ENCODE measurements at places on chromosomes 3 and 15.
A peak's percentile ranks its signal among the peaks of the same experiment; 100 is the strongest.

GRCh38 chr3:16257309-16257708 lies 7.4 kb downstream of the DPH3 start:
- no peak for DNase-seq

DNA sequence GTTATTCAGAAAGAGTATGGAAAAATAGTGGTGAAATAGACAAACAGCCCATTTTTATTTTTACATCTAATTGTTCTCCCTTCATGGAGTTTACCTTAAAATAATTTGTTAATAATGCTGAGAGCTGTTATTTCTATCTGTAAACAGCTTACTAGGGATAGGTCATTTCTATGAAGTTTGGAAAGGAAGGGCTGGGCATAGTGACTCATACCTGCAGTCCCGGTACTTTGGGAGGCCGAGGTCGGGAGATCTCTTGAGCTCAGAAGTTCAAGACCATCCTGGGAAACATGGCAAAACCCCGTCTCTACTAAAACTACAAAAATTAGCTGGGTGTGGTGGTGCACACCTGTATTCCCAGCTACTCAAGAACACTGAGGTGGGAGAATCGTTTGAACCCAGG lies 624.3 kb upstream of the LMCD1 start:
- no peak for DNase-seq

- no peak for DNase-seq
Observed at GRCh38 chr3:119626196-119626595, 28.5 kb downstream of the PLA1A start.

DNA sequence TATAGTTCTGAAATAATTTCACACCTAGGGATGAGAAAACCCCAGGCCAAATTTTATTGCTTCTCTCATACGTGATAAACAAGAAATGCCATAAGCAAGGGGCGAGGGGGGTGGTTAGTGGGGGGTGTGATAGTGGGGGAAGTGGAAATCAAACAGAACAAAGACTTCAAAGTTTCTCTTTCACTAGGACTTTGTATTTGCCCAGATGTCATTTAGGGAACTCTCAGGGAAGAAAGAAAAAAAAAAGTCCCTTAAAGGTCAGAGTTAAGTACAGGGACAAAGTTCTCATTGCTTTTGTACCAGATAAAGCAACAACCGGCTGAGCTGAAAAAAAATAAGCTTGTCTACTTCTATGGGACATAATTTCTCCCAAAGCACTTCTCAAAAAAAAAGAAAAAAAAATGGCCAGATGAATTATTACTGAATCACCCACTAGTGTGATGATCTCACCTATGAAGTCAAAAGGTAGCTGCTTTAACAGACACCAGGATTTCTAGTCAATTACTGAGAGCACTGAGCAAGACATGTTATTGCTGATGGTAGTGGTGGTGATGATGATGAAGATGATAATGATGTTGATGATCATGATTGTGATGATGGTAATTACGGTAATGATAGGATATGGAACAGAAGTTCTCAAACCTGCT lies 56.2 kb downstream of the FHIT start:
- DNase-seq, result no peak

DNA sequence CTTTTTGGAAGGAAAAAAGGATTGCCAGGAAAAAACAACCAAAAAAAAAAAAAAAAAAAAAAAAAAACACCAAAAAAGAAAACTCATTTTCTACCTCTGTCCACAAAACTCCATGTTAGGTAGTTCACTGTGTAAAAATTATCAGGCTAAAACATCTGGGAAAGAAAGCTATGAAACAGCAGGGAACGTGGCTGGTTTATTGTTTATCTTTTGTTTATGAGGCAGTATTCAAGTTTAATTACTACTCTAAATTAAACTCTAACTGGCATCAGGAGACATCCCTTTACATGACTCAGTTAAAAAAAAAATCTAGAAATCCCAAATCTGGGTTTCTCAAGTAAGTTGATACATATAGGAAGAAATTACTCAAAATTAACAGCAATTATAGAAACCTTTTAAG lies 21.8 kb downstream of the MEIS2 start:
- DNase-seq, result no peak

DNA sequence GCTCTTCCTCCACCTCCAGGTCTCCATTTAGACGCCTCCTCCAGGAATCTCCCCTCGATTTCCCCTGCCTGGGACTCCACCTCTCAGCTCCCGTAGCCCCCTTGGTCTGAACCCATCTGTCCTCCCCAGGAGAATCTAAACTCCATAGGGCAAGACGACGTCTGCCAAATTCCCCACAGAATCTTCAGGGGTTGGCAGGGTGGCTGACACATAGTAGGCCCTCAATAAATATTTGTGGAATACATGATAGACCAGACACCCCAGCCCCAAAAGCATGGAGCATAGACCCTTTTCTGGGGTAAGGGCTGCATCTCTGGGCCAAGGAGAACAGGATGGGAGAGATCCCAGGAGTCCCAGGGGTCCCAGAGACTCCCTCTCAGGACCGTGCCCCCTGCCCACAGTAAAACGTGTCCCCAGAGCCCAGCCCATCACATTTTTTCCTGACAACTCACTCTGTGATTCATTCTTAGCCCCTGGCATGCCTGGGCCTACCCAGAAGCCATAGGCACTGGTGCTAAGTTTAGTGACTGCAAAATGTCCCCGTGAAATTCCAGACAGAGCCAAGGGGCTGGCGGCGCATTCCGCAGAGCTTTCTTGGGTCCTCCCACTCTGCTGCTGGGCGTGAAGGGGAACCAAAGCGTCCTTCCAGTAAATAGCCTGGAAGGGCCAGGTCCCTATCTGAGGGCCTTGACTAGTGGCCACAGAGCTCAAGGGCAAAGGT lies 78.0 kb upstream of the SLC6A6 start:
- peak; percentile 95 for DNase-seq

DNA sequence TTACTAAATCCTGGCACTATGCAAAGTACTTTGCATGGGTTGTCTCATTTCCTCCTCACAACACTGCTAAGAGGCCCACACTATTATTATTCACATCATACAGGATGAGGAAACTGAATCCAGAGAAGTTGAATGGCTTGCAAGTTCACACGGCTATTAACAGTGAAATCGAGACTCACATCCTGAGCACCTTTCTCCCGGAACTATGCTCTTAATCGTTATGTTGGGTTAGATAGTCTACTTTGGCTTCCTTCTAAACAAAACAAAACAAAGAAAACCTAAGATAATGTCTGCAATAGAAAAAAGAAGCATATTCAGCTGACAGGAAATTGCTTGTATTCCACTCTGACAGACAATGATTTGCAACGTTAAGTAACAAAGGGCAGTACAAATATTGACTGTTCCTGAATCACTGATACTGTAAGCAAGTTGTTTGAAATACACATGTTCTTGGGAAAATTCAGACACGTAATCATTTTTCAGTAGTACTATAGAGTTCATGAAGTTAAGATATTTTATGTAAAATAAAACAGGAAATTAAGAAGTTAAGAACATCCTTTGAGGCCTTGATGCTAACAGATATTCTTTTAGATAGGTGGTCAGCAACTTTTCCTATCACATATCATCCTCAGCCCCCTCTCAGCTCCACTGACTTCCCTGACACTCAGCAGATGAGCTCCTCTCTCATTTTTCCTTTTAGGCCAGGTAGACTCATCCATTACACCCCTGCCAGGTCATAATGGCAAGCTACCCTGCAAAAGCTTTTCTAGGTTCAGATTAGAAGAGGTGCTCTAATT lies 40.7 kb downstream of the C2CD4B start:
- DNase-seq, result no peak

DNA sequence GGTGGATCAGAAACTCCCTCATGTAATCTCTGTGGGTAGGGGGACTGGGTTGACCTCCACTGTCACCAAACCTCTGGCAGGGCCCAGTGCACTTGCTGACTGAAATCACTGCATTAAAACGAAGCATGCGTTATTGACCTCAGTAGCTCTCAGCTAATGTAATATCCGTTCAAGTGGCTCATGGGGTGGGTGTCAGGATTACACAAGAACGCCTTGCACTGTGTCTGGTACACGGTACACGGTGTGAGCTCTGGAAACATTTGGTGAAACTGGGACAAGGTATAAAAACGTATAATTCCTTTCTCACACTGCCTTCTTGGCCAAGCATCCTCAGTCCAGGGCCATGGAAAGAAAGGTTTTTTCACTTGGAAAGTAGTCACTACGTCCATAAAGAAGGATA lies 11.9 kb downstream of the LRTM1 start:
- no peak for DNase-seq

- DNase-seq, result no peak
Observed at GRCh38 chr3:113269661-113270060, 58.3 kb downstream of the BOC start.

DNA sequence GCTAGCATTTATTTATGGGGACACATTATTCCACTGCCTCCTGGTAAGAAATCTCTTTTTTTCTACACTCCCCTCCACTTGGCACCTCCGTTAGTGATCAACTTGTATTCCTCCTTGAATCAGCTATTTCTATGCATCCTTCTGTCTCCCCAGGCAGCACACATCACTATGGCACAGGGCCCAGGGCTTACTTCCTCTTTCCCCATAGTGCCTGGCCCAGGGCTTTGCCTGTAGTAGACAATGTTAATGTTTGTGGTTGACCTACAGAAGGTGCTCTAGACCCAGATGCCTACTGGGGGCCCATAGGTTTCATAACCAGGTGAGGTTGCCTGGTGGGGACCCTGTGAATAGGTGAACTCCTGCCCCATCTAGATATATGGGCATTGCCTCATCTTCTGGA lies 44.9 kb downstream of the EPHB1 start:
- no peak for DNase-seq

- DNase-seq, result no peak
Observed at GRCh38 chr3:53149699-53150098, 11.3 kb upstream of the PRKCD start.

GRCh38 chr3:150610785-150611184 lies 7.7 kb downstream of the SELENOT start:
- no peak for DNase-seq

GRCh38 chr15:27268923-27269322 lies 297.9 kb downstream of the GABRG3 start:
- DNase-seq, result no peak

DNA sequence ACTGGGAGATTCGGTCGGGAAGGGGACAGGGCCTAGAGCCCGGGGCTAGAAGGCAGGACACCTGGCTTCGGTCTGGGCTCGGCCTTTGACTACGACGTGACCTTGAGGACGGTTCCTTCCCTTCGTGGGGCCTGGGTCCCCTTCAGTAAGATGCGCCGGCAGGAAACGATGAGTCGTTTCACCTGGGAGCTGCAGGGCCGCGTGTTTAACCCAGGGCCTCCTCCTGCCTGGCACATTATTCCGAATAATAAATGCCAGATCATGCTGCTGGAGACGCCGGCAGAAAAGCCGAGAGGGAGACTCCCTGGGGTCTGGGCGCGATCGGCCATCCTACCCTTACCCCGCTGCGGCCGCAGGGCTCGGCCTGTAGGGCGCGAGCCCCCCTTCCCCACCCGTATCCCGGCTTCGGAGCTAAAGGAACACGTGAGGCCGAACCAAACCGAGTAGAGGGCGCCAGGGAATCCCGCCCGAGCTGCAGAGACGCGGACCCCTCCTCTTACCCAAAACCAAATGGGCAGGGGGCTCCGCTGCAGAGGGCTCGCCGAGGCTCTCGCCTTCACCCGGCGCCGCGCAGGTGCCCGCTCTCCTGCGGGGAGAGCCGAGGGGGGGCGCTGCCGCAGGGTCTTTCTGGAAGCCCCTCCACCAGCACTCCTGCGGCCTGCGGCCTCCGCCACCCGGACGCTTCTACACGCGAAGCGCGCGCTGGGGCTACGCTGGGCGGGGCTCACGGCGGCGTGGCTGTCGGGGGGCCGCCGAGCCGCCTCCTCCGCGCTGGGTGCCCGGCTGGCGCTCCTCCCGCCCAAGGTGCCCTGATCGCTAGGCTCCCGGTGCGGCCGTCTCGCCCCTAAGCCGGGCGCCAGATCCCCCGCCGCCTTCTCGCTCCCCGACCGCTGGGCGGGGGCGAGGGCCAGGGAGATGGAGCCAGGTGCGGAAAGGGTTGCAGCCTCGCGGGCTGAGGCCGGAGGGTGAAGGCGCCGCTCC lies at the start of gene BDH1:
TSS of gene BDH1 (minus strand) at position 688 of the 981 bp plus-strand sequence. CDS start 9,525 bp downstream, outside the sequence.
- peak; percentile 81 for DNase-seq

DNA sequence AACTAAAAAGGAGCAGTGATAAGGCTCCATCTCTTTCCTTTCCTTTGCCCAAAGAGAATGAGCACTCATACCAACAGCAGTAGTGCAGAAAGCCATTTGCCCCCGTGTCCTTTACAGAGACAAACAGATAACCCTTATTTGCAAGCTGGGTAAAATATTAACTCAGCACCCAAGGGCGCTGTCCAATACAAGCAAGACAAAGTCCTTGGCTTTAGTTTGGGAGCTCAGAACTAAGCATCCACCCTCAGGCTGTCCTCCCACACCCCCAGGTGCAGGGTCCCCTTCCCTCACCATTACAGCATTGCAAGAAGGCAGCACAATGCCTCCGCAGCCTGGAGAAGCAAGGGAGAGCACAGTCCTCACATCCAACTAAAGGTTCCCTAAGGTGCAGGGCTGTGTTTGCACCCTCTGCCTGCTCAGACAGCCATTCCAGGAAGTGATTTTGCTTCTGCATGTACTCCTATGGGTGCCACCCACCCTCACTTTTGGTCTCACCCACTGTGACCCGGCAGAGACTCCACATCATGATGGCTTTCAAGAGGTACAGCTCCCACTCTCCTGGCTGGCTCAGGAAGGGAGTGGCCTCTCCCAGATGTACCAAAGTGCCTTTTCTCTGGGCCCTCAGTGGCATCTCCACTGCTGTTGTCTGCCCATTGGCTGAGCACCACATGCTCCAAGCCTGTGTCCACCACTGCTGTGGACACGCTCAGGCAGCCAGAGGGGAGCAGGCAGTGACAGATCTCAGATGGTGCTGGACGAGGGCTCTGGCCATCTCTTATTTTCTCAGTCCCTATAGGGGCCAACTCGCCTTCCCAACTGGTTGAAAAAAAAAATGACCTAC lies 34.1 kb upstream of the HES1 start:
- DNase-seq, result no peak

- peak; percentile 19 for DNase-seq
Observed at GRCh38 chr3:121660356-121661171, at the start of gene HCLS1. Gene HCLS1 (minus strand): TSS chr3:121660903. CDS start chr3:121658347, 2,556 bp downstream.

- DNase-seq, result no peak
Observed at GRCh38 chr15:36401586-36401966, 177.8 kb upstream of the CDIN1 start.

DNA sequence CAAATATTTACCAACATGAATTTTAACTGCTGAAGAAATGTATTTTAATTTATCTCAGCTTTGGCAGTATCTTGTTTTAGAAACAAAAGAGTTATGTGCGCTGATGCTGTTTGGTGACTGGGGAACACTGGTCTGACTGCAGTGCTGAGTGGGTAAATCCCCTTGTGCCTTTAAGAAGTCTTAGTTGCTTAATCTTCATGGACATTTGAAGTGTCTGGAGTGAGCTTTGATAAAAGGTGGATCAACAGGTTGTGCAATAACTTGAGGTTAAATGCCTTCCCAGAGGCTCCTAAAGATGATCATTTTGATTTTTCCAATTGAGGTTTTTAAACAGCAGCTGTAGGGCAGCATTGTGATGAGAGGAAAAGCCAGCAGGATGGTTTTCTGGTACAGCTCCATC lies 68.7 kb downstream of the TP63 start:
- DNase-seq, result no peak

DNA sequence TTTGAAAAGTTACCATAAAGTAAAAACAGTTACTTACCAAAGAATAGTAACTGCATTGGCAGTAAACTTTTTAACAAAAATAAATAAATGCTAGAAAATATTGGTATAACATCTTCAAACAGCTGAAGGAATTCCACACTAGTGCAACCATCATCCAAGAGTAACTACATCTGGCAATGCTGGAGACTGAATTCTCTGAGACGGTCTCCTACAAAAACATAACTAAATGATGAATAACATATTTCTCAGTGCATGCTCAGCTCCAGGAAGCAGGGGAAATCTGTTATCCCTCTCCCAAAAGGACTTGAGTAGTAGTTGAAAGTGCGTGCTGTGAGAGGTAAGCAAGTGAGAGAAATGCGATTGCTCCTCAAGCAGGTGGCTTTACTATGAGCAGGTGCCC lies 526.8 kb upstream of the CCDC54 start:
- no peak for DNase-seq

All from mesendoderm (in vitro differentiated cells).